ENCODE measurements at places on chromosomes 12 and 14.
A peak's percentile ranks its signal among the peaks of the same experiment; 100 is the strongest.

GRCh38 chr12:45909041-45909713, 81.2 kb downstream of the SCAF11 start:
- no peaks in the 10 kb centered on the region for H3K36me3 ChIP-seq
- no peak overlapping the region for H3K4me3 ChIP-seq
- H3K27ac ChIP-seq = no peak overlapping the region

DNA sequence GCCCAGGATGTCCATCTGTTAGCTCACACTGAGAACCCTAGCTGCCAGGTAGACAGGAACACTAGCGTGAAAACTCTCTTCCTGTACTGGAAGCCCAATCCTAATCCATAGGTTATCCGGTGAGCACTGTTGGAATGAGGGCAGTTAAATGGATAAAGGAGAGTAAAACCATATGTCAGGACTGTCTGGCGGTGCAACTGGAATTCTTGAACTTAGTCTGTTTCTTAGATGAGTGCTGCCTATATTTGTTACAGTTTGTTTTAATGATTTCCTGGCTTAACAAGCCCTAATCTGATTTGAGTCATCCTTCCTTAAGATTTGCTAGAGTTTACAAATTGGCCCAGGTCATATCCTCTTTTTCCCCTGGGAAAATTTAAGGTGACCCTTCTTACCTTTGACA, 104.7 kb downstream of the ANO4 start:
- H3K27ac ChIP-seq = no peak overlapping the region
- H3K4me1 ChIP-seq = no peaks in the 10 kb centered on the region
- H3K4me3 ChIP-seq = no peak overlapping the region
- H3K36me3 ChIP-seq = no peaks in the 10 kb centered on the region

GRCh38 chr12:117404203-117404853, 42.9 kb upstream of the NOS1 start:
- H3K27ac ChIP-seq = no peak overlapping the region
- H3K4me3 ChIP-seq = no peak overlapping the region
- no peaks in the 10 kb centered on the region for H3K36me3 ChIP-seq
- H3K27me3 ChIP-seq = no peaks in the 10 kb centered on the region
- peaks cover 8% of the 10 kb centered on the region for H3K4me1 ChIP-seq

GRCh38 chr14:92553438-92553837, 39.9 kb downstream of the RIN3 start:
- no peak overlapping the region for H3K27ac ChIP-seq
- DNase-seq = no peak
- no peak overlapping the region for H3K4me3 ChIP-seq
- peaks cover 15% of the 10 kb centered on the region for H3K36me3 ChIP-seq
- no peaks in the 10 kb centered on the region for H3K27me3 ChIP-seq

GRCh38 chr12:89542912-89543592, 17.2 kb upstream of the POC1B start:
- H3K36me3 ChIP-seq = no peaks in the 10 kb centered on the region
- H3K27ac ChIP-seq = no peak overlapping the region
- H3K4me1 ChIP-seq = peaks cover 8% of the 10 kb centered on the region
- peak; percentile 78 for DNase-seq

DNA sequence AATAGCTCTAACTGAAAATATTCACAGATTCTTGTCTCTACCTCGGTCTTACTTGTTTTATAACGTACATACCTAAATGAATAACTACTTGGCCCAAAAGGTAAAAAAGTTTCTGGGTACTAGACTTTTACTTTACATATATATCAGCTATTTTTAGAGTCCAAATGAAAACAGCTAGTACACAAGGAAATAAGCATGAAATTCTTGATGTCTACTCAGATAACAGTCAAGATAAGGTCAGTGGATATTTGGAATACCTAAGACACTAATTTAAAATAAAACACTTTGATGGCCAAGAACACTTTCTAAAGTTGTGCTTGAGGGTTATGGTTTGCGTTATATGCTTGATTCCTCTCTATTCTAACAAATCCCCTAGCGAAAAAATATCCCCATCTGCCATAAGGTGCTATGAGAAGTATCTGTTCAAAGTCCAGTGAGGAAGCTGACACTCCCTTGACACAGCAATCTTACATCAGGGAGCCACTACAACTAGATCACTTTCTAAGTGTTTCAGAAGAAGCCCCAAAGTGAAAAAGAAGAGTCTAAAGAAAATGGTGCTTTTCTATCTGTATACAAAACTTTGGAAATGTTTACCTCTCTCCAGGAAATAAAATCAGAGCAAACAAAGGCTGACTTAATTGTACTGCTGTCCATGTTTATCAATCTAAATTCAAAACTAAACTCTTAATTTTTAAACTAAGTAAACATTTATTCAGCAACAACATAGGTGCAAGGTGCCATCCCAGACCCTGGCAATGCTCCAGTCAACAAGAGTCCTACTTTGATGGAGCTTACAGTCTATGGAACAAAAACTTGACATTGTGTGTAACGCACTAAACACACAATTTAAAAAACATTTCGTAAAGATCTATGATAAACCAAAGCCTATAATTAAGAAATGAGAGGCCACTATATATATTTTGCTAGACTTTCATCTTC, 11.7 kb downstream of the PTPN21 start:
- no peaks in the 10 kb centered on the region for H3K4me1 ChIP-seq
- no peak for DNase-seq
- H3K36me3 ChIP-seq = peaks cover 8% of the 10 kb centered on the region
- H3K27me3 ChIP-seq = no peaks in the 10 kb centered on the region
- H3K4me3 ChIP-seq = no peak overlapping the region
- H3K27ac ChIP-seq = no peak overlapping the region

DNA sequence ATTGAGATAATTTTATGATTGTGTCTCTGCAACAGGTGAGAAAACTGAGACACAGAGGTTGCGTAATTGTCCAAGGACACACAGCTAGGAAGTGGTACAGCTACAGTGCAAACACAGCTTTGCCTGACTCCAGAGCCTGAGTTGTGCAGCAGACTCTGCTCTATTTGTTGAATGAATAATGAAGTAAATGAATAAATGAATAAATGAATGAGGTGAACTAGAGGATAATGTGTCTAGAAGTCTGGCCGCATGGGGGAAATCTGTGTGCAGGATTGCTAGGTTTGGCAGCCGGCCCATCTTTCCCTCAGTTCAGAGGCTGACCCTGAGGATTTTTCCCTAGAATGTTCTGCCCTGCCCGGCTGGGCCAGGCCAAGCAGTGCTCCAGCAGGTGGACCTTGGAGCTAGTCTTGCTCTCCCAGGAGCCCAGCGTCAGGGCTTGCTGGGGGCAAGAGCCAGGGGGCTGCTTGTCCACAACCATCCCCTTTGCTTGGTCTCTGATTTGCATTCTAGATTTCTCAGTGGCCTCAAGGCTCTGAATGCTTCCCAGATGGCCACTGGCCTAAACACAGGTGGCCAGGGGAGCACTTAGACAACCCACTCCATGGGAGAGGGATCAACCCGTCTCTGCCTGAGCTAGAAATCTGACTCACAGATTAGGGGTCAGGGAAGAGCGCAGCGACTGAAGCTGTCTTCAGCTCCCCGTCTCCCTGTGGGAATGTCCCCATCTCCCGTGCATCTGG, 225.2 kb downstream of the C12orf75 start:
- H3K4me3 ChIP-seq = no peak overlapping the region
- no peak for DNase-seq
- H3K27ac ChIP-seq = no peak overlapping the region

GRCh38 chr14:55699131-55700057, 119.4 kb downstream of the KTN1 start:
- no peaks in the 10 kb centered on the region for H3K4me1 ChIP-seq
- no peak overlapping the region for H3K4me3 ChIP-seq
- no peak overlapping the region for H3K27ac ChIP-seq
- no peaks in the 10 kb centered on the region for H3K36me3 ChIP-seq
- DNase-seq = no peak
- H3K27me3 ChIP-seq = no peaks in the 10 kb centered on the region

- DNase-seq = no peak
- H3K27ac ChIP-seq = no peak overlapping the region
- H3K36me3 ChIP-seq = no peaks in the 10 kb centered on the region
- H3K4me1 ChIP-seq = no peaks in the 10 kb centered on the region
- no peaks in the 10 kb centered on the region for H3K27me3 ChIP-seq
- no peak overlapping the region for H3K4me3 ChIP-seq
Observed at GRCh38 chr12:41034686-41035085, 153.4 kb upstream of the PDZRN4 start.

DNA sequence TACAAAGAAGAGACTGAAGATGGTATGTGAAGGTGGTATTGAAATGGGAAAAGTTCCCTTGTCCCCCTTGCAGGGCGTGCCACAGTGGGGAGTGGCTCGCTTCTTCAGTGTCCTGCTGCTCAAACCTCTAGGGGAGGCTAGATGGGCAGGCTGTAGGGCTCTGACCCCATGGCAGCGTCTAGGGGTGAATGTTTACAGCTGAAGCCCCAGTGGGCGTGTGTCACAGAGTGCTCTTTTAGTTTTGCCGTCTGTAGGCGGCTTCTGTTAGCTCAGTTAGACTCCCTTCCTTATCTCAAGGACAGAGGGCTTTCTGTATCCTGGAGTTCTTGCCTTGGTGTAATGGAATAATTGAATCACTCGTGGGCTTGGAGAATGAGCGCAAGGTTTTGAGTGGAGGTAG, 266.2 kb downstream of the RAD51B start:
- H3K27me3 ChIP-seq = no peaks in the 10 kb centered on the region
- no peak overlapping the region for H3K4me3 ChIP-seq
- no peaks in the 10 kb centered on the region for H3K36me3 ChIP-seq
- no peak overlapping the region for H3K27ac ChIP-seq

- no peaks in the 10 kb centered on the region for H3K27me3 ChIP-seq
- H3K27ac ChIP-seq = no peak overlapping the region
- H3K4me3 ChIP-seq = no peak overlapping the region
Observed at GRCh38 chr12:38159092-38159551, 157.5 kb upstream of the ALG10B start.

DNA sequence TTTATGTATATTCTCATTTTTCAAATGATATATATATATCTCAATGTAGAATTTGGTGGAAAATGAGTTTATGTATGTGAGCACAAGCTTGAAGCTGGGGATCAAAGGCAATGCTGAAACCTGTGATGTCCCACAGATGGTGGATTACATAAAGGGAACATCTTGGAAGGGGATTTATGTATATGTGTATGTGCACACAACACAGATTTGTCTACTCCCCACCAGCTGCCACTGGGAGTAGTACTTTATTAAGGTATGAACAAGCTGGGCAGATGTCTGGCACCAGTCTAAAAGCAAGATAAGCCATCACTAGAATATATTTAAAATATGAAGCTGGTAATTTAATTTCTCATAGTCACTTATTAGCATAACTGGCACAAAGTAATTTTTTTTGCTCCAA, 895.6 kb downstream of the SLC6A15 start:
- no peaks in the 10 kb centered on the region for H3K4me1 ChIP-seq
- no peak overlapping the region for H3K27ac ChIP-seq
- H3K36me3 ChIP-seq = no peaks in the 10 kb centered on the region

- no peaks in the 10 kb centered on the region for H3K27me3 ChIP-seq
- no peak overlapping the region for H3K4me3 ChIP-seq
- H3K4me1 ChIP-seq = no peaks in the 10 kb centered on the region
- no peak overlapping the region for H3K27ac ChIP-seq
- no peak for DNase-seq
Observed at GRCh38 chr12:115956236-115956635, 321.3 kb downstream of the MED13L start.

DNA sequence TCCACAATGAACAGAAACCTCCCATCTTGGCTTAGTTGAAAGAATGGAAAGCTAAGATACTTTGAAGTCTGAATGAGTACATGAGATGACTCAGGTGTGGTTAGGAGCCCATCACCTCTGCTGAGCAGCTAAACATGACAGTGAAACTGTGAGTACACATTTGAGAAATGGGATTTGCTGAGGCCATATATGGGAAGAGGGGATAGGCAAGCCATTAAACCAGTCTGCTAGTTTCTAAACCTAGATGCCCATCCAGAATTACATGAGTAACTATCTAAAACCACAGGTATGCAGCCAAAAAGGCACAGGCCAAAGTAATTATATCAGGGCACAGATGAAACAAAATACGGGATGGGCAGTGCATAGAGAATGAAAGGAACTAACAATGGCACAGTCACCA, 41.2 kb downstream of the NKX2-1 start:
- H3K27ac ChIP-seq = no peak overlapping the region
- no peak for DNase-seq
- H3K4me3 ChIP-seq = no peak overlapping the region
- no peaks in the 10 kb centered on the region for H3K27me3 ChIP-seq

- H3K27ac ChIP-seq = no peak overlapping the region
- no peaks in the 10 kb centered on the region for H3K27me3 ChIP-seq
- DNase-seq = no peak
- H3K36me3 ChIP-seq = peaks cover 21% of the 10 kb centered on the region
Observed at GRCh38 chr14:22898302-22899090, 15.5 kb downstream of the REM2 start.

DNA sequence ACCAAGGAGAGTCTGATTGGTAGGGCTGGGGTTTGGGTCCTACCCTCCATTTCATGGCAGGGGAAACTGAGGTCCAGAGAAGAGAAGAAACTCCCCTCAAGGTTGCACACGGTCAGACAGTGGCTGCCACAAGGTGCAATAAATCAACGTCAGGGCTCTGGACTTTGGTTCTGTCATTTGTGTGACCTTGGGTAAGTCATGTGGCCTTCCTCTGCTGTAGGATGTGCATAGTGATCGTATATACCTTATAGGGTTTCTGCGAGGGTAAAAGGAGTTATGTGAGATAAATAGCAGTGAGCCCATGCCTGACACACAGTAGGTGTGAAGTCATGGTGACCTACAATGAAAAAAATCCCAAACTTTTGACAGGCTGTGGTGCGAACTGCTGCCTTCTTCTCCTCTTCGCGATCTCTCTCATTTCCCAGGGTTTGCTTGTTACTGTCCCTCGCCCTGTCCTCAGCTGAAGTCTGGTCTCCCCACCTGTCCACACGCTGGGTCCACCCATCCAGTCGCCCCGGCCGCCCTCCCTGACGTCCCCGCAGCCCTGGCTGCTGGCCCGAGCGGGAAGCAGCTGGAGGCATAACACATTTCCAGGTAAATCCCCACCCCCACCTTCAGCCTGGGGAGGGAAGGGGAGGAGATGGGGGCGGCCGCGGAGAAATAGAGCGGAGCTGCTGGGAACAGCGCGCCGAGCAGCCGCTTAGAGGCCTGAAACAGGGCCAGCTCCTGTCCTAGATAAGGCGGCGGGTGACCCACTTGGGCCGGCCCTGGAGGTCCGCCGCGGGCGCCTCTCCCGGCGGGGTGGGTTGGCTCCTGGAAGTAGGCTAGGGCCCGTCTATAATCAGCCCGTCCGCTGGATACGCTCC, 1.8 kb upstream of the FAM222A start:
- no peaks in the 10 kb centered on the region for H3K27me3 ChIP-seq
- no peak overlapping the region for H3K27ac ChIP-seq
- DNase-seq = no peak
- no peaks in the 10 kb centered on the region for H3K36me3 ChIP-seq
- no peak overlapping the region for H3K4me3 ChIP-seq
